ENCODE measurements at places on chromosomes 6 and 20. TPM values are rescaled to one million over a fixed set of nuclear protein-coding genes. Genes with fewer than 3 reads are reported as not detected.

GRCh38 chr6:79949233-79949632, 1.9 kb upstream of the ELOVL4 start:
- DNase-seq = peak; percentile 85

DNA sequence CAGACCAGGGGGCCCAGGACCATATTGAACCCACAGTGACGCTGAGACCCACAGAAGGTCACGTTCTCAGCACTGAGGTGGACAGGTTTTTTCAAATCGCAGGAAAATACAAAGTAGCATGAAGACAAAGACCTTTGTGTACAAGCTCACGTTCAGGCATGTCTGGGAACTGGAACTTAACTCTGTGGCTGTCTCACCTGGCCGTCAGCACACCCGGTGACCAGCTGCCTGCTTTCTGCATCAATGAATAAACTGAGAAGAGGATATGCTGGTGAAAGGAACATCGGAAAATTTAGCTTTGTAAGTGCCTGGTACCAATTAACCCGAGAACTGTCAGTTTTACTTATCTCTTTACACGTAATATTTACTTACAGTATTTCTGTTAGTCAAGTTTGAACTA, 36.5 kb downstream of the WDR27 start:
- no peak for DNase-seq

GRCh38 chr6:76247527-76247926, 175.1 kb upstream of the IMPG1 start:
- DNase-seq = no peak

DNA sequence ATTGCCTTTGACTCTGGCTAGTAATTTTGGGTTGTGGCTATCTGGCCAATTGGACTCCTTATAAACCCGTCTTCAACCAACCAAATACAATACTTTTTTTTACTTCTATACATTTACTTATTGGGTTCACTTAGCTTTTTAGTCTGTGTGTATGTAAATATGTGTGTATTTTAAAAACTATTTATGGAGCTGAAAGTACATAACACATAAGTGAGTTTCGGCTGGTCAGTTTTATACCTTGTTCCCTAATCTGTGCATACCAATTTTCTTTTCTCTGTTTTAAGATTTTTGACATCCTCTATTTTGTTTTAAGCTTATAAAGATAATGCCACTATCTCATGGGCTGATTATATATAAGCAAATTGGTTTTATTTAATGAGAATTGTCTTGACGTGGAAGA, 129.5 kb downstream of the LRRC1 start:
- DNase-seq = no peak

The TTLL9 gene
- polyA plus RNA-seq = not detected

The NOL4L gene
- 8.3 TPM for polyA plus RNA-seq

The SMIM28 gene
- not detected for polyA plus RNA-seq

- peak; percentile 12 for DNase-seq
These were observed 43.7 kb upstream of the GABRR1 start for GRCh38 chr6:89260832-89261231.

- no peak for DNase-seq
These were observed 75.0 kb downstream of the SYCP2L start for GRCh38 chr6:10961837-10962236.

GRCh38 chr6:137046871-137047412, 2.2 kb upstream of the IL20RA start:
- DNase-seq = no peak

All from GM23248 (cell line).